ENCODE measurements at places on chromosomes 5 and 9. TPM values are rescaled to one million over a fixed set of nuclear protein-coding genes. Genes with fewer than 3 reads are reported as not detected.

GRCh38 chr9:7433508-7434292, 365.9 kb downstream of the DMAC1 start:
- no peak for DNase-seq

DNA sequence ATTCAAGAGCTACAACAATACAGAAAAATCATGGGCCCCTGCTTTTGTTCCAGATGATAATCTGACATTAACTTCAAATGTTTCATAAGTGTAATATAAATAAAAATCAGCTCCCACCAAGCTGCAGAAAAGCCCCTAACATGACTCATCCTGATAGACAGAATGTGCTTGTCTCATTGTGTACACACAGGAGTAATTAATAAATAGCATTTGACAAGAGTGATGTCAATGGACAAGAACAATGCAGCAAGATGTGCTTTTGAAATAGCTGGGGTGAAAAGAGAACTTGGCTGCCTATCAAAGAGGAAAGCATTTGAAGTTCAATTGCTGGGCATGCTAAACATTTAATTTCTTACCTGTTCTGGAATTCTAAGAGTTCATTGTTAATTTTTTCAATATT, 79.2 kb downstream of the DNAH5 start:
- DNase-seq, result no peak

Gene COL27A1
- total RNA-seq, result 12.9 TPM

DNA sequence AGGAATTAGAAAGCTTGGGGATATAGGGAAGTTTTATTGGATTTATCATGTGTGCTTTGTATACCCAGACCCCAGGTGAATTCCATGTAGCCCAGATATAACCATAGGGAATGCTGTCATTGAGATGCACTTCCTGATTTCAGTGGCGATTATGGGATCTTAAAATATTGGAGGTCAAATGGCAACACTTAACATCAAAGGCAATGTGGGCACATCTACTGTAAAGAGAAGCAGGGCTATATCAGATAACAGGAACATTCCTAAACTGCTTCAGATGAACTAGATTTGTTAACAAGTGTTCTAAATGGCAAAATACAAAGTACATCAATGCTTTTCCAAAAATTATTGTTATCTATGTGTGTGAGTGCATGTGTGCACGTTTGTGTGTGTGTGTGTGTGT, 883.5 kb upstream of the EDIL3 start:
- DNase-seq, result no peak

DNA sequence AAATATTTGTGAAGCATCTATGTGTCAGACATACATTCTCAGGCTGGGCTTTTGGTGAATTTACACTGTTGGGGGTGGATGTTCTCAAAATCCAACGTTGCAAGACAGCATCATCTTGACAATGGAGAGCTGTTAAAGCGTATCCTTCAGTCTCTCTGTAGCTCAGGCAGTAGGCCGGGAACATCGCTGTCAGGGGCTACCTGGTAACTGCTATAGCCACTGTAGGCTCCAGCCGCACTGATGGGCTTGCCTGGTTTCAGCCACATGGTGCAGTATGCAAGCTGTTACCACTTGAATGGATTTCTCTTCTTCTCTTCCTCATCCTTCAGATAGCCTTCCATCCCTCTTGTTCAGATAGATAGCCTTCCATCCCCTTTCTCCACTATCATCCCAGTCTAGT, 51.7 kb downstream of the DRD1 start:
- DNase-seq, result no peak

DNA sequence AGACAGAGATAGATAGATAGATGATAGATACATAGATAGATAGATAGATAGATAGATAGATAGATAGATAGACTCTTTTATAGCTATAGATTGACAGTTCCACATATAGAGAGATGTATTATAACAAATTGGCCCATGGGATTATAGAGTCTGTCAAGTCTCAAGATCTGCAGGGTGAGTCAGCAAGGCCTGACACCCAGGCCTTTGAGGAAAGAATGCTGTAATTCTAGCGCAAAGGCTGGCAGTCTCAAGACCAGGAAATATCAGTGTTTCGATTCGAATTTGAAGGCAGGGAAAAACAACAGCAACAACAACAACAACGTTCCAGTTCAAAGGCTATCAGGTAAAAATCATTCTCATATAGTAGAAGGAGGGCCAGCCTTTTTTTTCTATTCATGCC, 339.2 kb upstream of the CDH9 start:
- peak; percentile 18 for DNase-seq

Gene CENPK
- total RNA-seq, result 50.2 TPM

Gene ST8SIA4
- total RNA-seq, result 1.3 TPM

GRCh38 chr9:26974927-26975326, 18.7 kb downstream of the IFT74 start:
- DNase-seq, result peak; percentile 43

- DNase-seq, result no peak
Observed at GRCh38 chr5:109849478-109850088, 159.9 kb downstream of the MAN2A1 start.

DNA sequence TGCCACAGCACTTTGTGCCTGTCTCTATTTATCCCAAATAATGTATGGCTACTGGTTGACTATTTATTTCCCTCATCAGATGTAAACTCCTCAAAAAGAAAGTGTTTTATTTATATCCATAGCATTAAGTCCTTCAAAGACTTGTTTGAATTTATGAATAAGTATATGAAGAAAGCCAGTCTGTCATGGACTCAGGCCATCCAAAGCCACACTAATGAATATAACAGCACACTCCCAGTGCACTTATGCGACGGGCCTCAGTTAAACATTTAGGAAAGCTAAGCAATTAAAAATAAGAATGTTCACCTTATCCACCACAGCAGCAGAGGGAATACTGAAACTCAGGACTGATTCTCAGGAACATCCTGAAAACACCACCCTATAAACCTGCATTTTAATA, 77.5 kb downstream of the DENND1A start:
- no peak for DNase-seq

Gene MEIKIN
- not detected for total RNA-seq

GRCh38 chr9:127336506-127337352, 60.2 kb upstream of the SLC2A8 start:
- no peak for DNase-seq

DNA sequence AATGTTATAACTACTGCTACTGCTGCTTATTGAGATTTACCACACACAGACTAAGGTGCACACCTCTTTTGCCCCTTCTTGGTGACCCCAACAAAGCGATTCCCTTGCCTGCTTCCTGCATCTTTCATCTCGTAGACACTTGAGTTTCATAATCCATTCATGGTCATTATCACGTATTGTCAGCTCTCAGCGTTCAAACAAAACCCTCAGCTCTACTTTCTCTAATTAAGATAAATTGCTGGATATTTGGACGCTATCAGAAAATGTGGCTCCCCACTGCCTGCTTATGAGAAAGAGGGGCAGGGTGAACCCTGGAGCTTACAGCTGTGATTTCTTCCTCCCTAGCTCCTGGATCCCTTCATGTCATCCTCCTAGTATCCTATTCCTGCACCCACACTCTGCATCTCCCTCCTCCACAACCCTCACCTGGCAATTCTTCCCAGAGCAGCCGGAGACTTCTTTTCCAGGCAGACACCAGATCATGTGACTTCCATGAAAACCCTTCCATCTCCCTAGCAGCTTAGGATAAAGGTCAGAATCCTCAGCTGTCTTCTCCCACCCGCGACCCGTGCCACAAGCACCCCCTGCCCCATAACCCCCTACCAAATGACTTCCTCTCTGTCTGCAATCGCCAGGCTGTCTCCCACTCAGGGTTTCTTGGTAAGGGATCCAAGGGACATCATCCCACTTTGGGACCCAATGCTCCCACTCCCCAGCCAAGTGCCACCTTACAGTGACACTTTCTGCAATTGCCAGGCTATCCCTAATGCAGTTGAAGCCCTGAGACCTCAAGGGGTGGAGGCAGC, 146.5 kb downstream of the NSG2 start:
- DNase-seq, result no peak

- peak; percentile 34 for DNase-seq
Observed at GRCh38 chr5:80654054-80654390, 430 bp upstream of the MSH3 start.

DNA sequence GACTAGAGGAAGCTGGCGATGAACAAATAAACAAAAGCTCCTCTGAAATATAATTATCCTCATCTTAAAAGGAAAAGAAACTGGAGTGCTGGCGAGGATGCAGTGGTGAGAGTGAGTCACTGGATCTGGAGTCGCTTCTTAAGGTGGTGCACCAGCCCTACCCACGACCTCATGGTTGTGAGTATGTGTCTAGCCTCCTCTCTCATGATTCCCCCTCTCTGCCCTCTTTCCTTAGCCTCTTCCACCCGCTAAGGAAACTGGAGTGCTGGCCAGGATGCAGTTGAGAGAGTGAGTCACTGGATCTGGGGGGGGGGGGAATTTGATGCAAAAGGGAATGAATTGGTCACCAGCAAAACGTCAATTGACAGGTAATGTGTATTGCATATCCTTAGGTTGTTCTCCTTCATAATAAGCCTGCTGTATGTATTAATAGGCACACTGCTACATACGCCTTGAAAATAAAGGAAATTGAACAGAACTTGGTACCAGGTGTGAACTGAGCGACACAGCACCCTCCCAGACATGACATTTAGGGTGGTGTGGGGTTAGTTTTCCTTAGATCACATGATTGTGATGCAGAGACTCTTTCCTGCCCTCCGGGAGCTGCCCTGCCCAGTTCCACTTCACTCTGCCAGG, 36.3 kb upstream of the EBF1 start:
- DNase-seq, result no peak

Gene PCDHGC4
- total RNA-seq, result 2.3 TPM

Gene SOX30
- total RNA-seq, result 1.4 TPM

GRCh38 chr5:6615034-6615815, 17.6 kb downstream of the NSUN2 start:
- DNase-seq, result no peak

DNA sequence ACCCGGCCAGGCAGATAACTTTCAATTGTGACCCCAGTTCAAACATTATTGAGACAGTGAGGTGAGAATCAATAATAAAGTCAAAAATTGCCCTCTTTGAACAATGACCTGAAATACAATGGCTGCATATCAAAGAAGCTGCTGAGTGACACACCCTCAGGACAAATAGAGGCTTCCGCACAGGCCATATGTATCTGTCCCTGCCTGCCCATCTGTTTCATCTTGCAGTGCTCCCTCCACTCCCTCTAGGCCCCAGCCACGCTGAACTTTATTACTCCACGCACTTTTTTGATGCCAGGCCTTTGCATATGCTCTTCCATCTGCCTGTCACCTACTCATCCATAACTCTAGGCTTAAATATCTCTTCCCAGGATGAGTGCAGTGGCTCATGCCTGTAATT, 15.9 kb upstream of the PFDN1 start:
- no peak for DNase-seq

DNA sequence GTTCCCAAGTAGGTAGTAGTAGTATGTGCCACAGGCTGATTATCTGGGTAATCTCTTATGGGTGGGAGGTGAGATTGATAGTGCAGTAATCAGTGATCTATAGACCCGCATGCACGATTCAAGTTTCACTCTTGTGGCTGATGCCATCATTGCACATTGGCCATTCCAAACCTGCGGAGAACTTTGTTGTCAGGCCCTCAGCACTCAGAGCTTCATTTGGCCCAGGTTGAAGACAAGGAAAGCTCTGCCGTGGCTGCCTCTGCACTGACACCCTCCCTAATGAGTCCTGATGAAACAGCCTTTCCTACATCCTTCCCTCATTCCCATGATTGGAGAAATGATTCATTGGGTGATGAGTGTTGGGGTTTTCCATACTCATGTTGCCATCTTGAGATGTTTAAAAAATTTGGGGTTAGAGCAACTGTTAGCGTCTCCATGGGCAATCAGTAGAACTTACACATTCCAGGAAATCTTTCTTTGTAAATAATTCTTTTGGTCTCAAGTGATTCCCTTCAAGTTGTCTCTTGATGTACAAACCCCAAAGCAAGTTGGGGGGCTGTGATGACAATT, 22.9 kb downstream of the PROP1 start:
- DNase-seq, result no peak

DNA sequence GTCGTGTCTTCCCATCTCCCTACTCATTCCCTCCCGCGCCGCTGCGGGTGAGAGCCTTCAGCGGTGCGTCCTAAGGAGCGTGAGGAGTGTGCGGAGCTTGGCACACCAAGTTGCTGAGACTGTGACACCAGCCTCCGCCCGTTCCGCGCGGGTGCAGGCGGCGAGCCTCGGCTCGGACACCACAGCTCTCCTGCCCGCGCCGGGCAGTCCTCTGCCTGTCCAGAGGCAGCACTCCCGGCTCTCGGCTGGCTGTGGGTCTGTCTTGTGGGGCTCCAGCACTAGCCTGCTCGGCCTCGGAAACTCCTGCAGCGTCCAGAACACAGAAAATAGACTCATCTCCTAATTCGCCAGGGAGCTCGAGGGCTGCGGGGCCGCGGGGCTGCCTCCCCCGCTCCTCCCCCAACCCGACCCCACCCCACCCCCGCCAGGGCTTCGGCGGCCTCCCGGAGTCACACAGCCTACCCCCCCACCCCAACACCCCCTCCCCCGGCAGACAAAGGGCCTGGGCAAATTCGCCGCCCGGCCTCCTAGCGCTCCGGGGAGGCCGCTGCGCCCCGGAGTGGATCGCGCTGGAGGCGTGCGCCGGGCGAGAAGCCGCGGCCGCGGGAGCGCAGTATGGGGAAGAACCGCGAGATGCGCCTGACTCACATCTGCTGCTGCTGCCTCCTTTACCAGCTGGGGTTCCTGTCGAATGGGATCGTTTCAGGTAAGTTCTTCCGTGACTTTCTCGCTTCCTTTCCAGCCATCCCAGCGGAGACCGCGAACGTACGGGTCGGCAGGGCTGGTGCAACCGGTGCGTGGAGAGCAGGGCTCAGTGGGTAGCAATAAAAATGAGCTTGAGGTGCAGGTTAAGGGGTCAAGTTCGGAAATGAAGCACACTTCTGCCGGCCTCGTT, at the start of gene ADAMTS19:
Gene ADAMTS19 (plus strand): TSS at position 522 of the 895 bp plus-strand sequence. CDS start 94 bp downstream, at position 616.
- DNase-seq, result peak; percentile 76

DNA sequence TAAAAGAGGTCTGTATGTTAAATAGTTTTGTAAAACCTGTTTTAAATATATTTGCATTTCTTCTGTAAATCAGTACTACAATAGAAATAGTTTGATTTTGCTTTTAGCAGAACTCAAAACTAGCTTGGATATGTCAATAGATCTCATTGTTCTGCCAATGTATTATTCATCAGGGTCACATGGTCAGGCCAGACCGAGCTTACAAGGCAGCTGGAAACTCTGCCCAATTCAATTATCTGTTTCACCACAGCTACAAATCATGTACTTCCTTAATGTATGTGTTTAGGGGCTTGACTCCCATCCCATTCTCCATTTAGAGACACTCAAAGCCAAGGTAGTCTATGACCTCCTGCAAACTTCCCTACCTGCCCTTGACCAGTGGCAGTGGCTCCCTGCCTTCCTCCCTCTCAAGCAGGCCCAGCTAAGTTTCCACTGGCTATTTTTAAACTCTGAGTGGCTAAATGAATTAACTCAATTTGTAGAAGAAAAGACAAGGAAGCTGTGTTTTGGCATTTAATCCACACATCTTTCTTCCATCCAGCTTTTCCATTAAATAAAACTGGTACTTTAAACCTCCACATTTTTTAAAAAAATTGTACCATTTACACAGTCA, 46.4 kb upstream of the SELENOP start:
- DNase-seq, result peak; percentile 9

DNA sequence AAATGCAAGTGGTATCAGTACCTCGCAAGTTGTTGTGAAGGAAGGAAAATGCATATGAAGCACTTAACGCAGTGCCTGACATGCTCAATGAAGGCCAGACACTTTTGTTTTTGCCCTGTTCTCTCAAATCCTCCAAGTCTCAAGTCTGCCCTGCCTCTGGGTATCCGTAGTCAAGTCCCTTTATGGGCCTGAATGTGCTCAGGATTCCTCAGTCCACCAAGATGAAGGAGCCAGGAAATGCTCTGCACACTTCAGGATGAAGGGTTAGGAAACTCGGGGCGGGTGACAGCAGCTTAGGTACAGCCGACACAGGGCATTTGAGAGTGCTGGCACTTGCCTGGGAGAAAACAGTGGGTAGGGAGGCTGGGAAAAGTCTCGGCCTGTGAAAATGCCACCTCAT, 1.4 kb downstream of the ECSCR start:
- no peak for DNase-seq
